ENCODE measurements at places on chromosomes 2 and 18. TPM values are rescaled to one million over a fixed set of nuclear protein-coding genes. Genes with fewer than 3 reads are reported as not detected.

Gene SCN7A
- total RNA-seq, result 0.07 TPM

Gene TPGS2
- total RNA-seq, result 148 TPM

Gene RNF125
- total RNA-seq, result 0.13 TPM

Gene ATP6V1C2
- not detected for total RNA-seq

Gene SP5
- 1.8 TPM for total RNA-seq

Gene NDUFB3
- 127 TPM for total RNA-seq

Gene TACR1
- total RNA-seq, result not detected

Gene SYT4
- total RNA-seq, result not detected

Measured in K562 (cell line).